ENCODE measurements at places on chromosomes 11 and 22. TPM values are rescaled to one million over a fixed set of nuclear protein-coding genes. Genes with fewer than 3 reads are reported as not detected.

GRCh38 chr11:61972672-61973475 lies 5.4 kb upstream of the FTH1 start:
- DNase-seq: peak; percentile 12

DNA sequence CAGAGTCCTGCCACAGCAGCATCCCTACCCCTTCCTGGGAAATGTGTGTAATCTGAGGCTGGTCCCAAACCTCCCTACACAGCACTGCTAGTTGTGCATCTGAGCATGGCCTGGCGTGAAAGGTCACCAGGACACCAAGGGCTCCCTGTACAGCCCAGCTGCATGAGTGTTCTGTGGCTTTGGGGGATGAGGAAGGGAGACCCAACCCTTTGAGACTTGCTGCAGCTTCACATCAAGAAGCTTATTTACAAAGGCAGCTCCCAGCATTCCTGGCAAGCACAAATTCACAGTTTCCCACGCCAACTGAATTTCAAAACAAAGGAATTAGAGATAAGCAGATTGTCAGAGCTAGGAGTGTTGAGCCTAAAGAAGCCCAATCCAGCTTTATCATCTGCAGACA lies 32.2 kb downstream of the CSNK2A3 start:
- no peak for DNase-seq

GRCh38 chr11:45926001-45926401 lies 3.5 kb downstream of the LARGE2 start:
- DNase-seq: no peak

The MS4A6E gene
- not detected for total RNA-seq

DNA sequence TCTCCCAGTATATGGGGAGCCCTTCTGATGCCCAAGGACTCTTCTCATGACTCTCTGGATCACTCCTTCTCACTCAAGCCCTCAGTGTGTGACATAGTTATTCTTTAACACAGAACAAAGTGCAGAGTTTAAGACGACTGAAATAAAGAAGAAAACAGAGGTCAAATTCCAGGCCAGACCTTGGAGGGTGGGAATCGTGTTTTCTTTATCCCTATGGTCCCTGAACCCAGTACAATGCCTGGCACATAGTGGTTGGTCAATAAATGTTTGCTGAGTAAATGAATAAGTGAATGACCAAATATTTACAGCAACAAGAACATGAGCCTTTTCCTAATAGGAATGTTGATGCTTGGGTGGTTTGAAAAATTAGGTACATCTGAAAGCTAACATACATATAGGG lies 28.8 kb downstream of the VSTM5 start:
- no peak for DNase-seq

DNA sequence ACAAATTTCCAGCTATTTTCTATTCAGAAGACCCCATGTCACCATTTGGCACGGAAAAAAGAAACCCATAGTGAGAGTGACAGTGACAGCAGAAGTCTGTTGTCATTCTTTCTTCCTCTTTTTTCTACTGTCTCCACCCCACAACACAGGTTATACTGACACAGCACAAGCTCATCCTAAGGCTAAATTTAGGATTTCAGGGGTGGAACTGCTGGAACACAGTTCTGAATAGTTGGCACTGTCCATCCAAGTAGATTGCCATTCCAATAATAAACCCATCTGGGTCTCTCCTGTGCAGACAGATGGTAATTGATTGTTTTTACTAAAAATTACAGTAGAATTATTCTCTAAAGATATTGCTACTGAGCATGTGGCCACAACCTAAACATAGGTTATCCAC lies 95.2 kb upstream of the C11orf87 start:
- DNase-seq: no peak

GRCh38 chr11:83195143-83195466 lies 1.6 kb downstream of the ANKRD42 start:
- no peak for DNase-seq

GRCh38 chr22:21819183-21819770 lies 48.2 kb downstream of the MAPK1 start:
- no peak for DNase-seq

The STX3 gene
- 16.7 TPM for total RNA-seq

The TBX10 gene
- total RNA-seq: not detected

DNA sequence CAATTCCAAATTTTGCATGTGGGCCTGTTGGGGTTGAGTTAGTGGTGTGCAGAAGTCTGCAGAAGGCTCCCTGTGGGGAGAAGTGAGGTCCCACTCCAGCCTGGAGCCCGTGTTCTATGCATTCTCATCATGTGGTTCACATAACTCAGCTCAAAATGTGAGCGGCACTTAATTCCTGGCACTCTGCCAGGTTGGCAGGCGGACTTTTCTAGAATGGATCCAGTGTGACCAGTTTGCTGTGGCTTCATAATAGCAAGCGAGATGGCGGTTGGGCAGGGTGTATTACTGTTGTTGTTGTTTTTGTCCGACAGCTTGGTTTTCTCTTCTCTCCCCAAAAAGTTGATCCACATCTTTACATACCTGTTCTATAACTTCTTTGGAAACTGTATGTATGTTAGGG lies 146.8 kb upstream of the TTC12 start:
- no peak for DNase-seq

The RNF169 gene
- total RNA-seq: 22.2 TPM

The KIF18A gene
- 4.4 TPM for total RNA-seq

- DNase-seq: no peak
Observed at GRCh38 chr11:26086028-26086427, 245.9 kb upstream of the ANO3 start.

DNA sequence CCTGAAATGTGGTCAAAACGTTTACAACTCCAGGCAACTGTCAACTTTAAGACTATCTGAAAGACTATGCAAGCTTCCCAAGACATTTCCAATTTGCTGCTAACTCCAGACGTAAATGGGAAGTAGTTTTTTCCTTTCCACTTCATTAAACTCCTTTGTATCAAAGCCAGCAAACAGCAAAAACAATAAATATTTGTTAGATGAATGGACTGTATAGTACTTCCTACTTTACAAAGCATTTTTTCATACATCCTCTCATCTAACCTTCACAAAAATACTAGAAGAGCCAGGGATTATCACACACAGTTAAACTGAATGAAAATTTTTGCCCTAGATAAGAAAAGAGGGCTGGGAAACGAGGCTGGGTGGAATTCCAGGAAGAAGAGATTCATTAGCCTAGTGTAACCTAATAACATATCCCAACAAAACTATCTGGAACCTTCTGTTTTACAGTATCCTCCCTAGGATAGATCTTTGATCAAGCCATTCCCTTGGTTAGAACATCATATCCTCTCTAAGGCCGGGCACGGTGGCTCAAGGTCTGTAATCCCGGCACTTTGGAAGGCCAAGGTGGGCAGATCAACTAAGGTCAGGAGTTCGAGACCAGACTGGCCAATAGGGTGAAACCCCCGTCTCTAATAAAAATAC lies 10.4 kb downstream of the NUP98 start:
- no peak for DNase-seq

The NRXN2 gene
- total RNA-seq: 0.73 TPM

The C22orf23 gene
- 0.16 TPM for total RNA-seq

DNA sequence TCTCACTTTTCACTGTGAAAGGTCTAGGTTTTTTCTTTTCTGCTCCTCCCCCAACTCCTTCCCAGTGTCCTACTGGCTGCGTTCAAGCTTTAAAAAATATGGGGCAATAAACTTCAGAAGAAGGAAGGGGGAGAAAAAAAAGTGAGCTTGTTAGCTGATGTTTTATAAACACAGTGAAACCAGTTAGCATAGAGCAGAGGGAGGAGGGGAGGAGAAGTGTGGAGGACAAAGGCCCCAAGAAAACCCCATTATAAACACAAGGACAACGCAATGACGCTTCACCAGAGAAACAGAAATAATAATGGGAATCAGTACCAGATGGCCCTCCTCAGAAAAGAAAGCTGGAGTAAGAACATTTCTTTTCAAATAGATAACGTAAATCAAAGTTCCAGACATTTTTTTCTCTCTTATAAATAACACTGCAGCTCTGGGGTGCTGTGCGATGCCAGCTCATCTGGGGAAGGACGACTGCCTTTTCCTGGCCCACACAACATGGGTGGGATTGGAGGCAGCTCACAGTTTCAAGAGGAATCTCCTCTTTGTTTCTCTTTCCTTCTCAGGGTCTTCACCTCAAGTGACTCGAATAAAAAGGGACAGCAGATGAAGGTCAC lies 235.4 kb upstream of the NARS2 start:
- DNase-seq: no peak

- DNase-seq: no peak
Observed at GRCh38 chr11:108115500-108116140, 5.7 kb upstream of the ACAT1 start.

GRCh38 chr11:107198490-107199007 lies 180.3 kb upstream of the GUCY1A2 start:
- DNase-seq: no peak

The ADAMTS15 gene
- not detected for total RNA-seq

- DNase-seq: no peak
Observed at GRCh38 chr11:14423633-14424032, 64.7 kb upstream of the RRAS2 start.

The P2RY6 gene
- total RNA-seq: 0.22 TPM

DNA sequence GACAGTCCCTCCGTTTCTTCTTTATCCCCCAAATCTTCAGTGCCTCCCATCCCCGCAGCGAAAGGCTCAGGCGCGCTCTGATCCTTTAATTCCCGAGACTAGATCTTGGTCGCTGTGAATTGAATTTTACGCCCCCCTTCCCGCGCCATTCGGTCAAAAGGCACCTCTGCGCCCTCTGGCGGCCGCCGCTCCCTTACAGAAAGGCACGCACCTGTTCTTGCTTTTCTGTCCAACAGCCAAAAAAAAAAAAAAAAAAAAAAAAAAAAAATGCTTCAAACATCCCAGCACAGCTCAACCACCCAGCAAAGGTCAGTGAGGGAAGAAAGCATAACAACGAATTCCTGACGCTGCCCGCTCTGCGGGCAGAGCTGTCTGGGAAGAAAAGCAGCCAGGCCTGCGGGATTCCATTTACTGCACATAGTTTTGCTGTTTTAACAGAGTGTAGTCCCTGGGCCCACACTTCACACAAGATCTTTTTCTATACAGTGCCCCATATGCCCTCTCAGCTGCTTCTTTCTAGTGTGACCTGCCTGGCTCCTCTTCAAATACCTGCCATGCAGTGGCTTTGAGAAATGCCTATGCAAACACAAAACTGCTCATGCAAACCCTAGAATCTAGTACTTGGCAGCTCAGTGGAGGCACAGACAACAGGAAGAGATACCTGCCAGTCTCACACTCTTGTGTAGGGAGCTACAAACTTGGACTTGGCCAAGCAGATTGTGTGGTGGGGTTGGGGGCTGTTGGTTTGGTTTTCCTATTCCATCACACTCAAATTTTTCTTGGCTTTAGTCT lies 1.3 kb upstream of the ESAM start:
- peak; percentile 83 for DNase-seq

- no peak for DNase-seq
Observed at GRCh38 chr11:1653541-1654387, 24.2 kb downstream of the KRTAP5-5 start.

All from activated B cell treated with CpG ODN at 0.5 μM for 24 hours (primary cell).